ENCODE measurements at places on chromosomes 5 and 9.

DNA sequence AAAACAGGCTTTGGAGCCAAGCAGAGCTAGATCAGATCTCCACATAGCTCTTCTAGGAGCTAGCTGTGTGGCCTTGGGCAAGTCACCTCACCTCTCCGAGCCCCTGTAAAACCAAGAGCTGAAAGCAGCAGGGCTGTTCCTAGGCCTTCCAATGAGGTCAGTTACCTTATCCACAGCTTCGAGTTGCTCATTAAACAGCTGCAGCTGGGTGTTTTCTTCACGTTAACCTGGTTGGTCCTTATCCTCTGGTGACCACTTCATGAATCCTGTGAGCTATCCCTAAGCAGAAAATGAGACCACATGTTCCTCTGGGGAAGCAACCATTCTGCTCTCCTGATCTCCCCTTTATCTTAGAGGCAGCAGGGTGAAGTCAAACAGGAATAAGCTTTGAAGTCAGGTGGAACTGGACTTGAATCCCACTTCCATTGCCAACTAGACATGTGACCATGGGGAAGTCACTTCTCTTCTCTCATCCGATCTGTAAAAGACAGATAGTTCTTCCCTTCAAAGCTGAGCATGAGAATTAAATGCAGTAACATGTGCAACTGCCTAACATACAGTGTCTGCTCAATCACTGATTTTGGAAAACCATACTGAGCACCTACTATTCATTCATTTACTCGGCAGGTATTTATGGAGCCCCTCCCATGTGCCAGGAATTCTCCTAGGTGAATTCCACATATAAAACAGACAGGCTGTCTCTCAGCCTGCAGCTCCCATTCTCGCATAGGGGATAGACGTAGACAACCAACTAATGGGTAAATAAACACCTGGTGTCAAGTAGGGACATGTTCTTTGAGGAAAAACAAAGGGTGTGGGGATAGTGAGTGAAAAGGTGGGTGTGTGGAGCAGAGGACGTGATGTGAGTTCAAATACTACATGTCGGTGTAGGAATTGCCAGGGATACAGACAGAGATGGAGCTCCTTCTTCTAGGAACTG, 111.7 kb upstream of the BOD1 start:
- no peak for DNase-seq

- DNase-seq, result no peak
These were observed 58.8 kb upstream of the RAI14 start for GRCh38 chr5:34597034-34598027.

GRCh38 chr5:97085459-97086181, 56.8 kb downstream of the LIX1 start:
- DNase-seq, result no peak

GRCh38 chr5:160036243-160036642, 27.3 kb downstream of the TTC1 start:
- DNase-seq, result no peak

- DNase-seq, result no peak
These were observed 14.6 kb downstream of the MRPS27 start for GRCh38 chr5:72305194-72306142.

- DNase-seq, result no peak
These were observed 242.9 kb upstream of the TRPM3 start for GRCh38 chr9:71364186-71364955.
